ENCODE measurements at places on chromosomes 16 and 17.

DNA sequence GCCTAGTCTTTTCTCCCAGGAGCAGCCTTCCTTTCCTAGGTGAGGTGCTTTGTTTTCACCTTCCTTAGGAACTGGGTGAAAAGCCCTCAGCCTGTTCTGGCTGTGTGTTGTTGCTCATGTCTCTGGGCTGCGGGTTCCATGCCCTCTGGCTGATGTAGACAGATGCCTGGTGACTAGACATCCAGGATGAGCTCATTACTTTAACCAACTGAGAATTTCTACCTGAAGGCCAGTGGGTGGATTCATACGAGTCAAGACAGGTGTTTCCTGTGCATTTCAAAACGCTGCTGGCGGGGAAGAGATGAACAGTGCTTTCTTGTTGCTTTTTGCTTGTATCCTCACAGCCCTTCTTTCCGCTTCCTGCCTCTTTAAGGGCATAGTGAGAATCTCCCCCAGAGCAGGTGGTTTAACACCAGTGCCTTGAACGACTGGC is 22.3 kb downstream of the SAP30BP start:
- peaks cover 66% of the 10 kb centered on the region for H3K36me3 ChIP-seq
- H3K4me3 ChIP-seq: no peak overlapping the region
- peaks cover 94% of the 10 kb centered on the region for H3K4me1 ChIP-seq
- DNase-seq: peak; percentile 94

- DNase-seq: no peak
- H3K27me3 ChIP-seq: no peaks in the 10 kb centered on the region
- no peak overlapping the region for H3K4me3 ChIP-seq
- no peak overlapping the region for H3K27ac ChIP-seq
- no peaks in the 10 kb centered on the region for H3K4me1 ChIP-seq
Measured at GRCh38 chr17:71247441-71248015, 873.3 kb upstream of the SOX9 start.

DNA sequence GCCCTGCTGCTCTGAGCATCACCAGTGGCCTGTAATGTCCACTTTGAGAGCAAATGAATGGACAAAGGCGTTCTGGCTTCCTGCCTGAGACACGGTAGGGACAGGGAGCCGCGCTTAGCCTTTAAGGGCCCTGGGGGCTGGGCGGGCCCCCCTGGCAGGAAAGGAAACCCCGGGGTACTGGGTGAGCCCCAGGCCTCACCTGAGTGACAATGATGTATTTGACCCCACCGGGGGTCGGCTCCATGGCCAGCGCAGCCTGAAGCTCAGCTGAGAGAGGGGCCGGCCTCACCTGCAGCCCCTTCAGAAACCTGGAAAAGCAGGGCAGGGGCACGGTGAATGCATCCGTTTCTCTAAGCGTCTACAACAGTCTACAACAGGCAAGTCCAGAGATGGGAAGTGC is 2.2 kb upstream of the CYBA start:
- H3K4me1 ChIP-seq: no peaks in the 10 kb centered on the region
- H3K4me3 ChIP-seq: no peak overlapping the region
- H3K27me3 ChIP-seq: no peaks in the 10 kb centered on the region
- H3K27ac ChIP-seq: no peak overlapping the region

DNA sequence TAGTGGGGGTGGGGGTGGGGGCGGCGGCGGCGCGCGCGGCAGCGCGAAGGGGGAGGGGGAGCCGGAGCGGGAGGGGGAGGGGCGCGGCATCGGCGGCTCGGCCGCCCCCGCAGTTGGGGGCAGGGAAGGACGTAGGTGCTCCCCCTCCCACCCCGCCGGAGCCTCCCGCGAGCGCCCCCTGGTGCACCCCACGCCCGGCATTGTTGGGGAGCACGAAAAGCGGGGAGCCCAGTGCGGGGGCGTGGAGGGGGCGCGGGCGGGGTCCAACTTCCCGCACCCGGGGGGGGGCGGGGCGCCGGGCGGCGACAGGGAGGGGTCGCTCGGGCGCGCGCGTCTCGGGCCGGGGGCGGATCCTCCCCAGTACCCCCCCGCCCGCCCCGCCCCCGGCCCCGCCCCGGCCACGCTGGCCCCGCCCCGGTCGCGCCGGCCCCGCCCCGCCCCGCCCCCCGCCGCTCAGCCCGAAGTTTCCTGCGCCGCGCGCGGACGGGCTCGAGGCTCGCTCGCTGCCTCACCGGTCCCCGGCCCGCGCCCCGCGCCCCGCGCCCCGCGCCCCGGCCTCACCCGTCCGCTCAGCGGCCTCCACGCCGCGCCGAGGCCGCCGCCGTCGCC is at the start of gene CACNA1H:
CACNA1H (plus strand) TSS at position 456 of the 609 bp plus-strand sequence. CDS start 632 bp downstream, outside the sequence.
- no peaks in the 10 kb centered on the region for H3K36me3 ChIP-seq
- H3K4me3 ChIP-seq: no peak within 1 kb of the TSS

DNA sequence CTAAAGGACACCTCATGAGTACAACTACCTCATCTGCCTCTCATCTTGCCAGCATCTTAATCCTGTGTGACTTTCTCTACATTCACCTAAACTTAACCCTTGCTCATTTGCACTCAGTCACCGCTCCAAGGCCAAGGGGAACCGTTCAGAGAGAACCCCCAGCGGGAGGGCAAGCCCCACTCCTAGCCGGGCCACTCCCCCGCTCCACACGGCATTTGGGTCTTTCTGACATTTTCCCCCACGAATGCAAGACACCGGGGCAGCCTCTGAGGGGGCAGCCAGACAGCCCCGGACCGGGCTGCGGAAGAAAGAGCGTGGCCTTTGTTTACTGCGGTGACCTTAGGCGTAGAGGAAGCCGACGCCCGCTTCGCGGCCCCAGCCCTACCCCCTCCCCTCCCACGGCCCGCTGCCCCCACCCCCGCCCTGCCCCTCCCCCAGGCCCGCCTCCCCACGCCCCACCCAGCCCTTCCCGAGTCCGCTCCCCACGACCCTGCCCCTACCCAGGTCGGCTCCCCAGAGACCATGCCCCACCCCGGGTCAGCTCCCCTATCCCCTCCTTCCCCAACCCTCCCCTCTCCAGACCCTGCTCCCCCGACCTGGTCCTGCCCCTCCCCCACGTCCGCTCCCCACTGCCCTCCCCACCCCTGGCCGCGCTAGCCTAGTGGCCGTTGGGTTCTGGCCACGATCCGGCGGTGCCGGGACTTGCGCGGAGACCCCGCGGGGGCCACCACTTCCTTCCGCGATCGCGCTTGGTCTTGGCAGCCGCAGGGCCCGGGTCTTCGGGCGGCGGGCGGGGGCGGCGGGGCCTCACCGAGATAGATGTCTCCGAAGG is 789 bp downstream of the CSNK1D start:
- no peak for DNase-seq
- peak overlapping the region; percentile 92 for H3K27ac ChIP-seq
- H3K36me3 ChIP-seq: peaks cover 43% of the 10 kb centered on the region

DNA sequence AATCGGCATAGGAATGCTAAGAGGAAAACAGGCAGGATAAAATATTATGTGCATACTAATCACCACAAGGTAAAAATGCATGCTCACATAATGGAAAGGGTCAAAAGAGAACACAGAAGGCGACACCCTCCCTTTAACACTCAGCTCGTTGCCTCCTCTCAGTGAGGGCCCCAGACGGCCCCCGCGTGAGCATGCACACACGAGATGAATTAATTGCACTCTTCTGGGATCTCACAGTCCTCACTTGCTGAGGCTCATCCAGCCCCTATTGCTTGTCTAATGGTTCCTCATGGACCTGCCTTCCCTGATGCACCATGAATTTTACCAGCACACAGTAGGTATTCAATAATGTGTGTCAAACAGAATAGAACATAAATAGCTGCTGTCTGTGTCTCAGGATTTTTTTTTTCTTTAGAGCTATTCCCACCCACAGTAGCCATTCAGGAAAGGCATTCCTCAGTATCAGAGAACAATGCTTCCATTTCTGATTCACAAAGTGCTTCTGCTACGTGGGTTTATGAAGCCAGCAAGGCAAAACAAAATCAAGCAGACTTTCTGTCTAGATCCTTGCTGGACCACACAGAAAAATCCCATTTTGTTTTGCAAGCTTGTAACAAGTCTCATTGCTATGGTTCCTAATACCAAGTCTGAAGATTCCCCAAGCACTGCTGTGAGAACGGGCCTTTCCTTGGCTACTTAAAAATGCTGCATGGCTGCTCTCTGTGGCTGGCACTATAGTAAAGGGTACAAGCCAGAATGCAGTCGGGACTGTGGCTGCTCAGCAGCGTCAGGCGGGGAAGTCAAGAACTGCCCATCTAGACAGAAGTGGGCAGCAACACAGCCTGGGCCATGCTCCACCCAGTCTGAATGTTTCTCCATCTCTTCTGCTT is 43.6 kb downstream of the TOM1L2 start:
- H3K27ac ChIP-seq: no peak overlapping the region
- DNase-seq: no peak
- H3K4me1 ChIP-seq: peaks cover 6% of the 10 kb centered on the region

DNA sequence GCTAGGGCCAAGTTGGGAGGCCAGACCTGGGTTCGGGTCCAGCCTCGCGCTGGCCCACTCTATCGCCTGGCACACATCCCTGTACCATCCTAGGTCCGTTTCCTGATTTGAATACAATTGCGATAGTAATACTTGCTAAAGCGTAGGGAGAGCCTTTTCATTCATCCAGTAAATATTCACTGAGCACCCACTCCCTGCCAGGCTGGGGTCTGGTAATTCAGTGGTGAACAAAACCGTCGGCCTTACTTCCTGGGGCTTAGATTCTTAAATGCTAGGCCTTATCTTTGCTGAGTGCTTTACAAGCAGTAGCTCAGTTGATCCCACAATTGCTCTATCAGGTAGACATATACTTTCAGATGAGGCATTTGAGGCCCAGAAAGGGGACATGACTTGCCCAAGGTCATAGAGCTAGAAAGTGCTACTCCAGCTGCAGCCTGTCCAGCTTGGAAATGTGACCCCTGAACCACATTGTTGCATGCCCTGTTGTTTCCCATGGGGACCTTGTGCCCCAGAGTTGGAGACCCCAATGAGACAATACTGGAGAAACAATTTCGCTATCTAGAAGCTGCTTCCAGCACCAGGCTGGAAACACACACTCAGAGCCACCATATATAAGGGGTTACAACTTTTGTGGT is 691 bp downstream of the USB1 start:
- peak overlapping the region; percentile 80 for H3K27ac ChIP-seq
- peaks cover 24% of the 10 kb centered on the region for H3K4me1 ChIP-seq
- no peak for DNase-seq

DNA sequence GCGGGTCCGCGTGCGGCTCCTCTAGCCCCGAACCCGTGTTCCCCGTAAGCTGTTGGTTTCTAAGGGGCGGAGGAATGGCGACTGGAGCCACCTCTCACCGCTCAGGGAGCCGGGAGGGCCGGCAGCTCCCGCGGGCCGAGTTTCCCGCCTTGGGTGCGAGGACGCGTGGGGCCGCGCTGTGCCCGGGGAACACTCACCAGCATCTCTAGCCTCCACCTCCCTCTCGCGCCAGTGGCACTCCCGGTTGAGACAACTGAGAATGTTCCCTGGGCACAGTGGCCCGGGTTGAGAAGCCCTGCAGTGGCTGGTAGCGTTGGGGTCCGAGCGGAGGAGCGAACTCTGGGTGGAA is 560 bp downstream of the TELO2 start:
- H3K36me3 ChIP-seq: peaks cover 34% of the 10 kb centered on the region
- H3K4me1 ChIP-seq: peaks cover 5% of the 10 kb centered on the region
- DNase-seq: no peak
- peak overlapping the region; percentile 33 for H3K27ac ChIP-seq
